Suprapubic skin (tissue), 4 donors: ENCODE measurements at places on chromosomes 2 and 18. TPM values are rescaled to one million over a fixed set of nuclear protein-coding genes. Genes with fewer than 3 reads are reported as not detected.

DNA sequence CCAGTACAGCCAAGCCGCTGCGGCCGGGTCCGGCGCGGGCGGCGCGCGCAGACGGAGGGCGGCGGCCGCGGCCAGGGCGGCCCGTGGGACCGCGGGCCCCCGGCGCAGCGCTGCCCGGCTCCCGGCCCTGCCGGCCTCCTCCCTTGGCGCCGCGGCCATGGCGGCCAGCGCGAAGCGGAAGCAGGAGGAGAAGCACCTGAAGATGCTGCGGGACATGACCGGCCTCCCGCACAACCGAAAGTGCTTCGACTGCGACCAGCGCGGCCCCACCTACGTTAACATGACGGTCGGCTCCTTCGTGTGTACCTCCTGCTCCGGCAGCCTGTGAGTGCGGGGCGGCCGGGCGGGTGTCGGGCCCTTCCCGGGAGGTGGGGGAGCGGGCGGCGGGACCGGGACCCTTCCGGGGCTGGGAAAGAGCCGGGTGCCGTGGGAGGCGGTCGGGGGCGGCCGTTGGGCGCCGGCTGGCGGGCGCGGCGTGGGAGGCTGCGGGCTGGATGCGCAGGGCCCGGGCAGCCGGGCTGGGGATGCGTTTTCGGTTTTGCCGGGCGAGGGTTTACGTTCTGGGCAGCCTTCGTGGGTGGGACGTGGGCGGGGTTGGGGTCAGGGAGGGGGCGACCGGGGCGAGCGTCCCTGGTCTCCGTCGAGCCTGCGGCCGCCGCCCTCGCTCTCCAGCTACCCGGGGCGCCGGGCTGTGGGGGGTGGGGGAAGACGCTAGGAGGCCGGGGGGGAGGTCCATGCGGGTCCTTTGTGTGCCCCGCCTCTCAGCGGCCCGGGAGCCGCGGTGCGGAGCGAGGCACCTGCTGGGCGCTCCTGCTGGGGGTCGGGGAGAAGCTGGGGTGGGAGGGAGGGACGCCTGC lies 537 bp downstream of the AGFG1 start:
- DNase-seq, result peak; percentile 68

DNA sequence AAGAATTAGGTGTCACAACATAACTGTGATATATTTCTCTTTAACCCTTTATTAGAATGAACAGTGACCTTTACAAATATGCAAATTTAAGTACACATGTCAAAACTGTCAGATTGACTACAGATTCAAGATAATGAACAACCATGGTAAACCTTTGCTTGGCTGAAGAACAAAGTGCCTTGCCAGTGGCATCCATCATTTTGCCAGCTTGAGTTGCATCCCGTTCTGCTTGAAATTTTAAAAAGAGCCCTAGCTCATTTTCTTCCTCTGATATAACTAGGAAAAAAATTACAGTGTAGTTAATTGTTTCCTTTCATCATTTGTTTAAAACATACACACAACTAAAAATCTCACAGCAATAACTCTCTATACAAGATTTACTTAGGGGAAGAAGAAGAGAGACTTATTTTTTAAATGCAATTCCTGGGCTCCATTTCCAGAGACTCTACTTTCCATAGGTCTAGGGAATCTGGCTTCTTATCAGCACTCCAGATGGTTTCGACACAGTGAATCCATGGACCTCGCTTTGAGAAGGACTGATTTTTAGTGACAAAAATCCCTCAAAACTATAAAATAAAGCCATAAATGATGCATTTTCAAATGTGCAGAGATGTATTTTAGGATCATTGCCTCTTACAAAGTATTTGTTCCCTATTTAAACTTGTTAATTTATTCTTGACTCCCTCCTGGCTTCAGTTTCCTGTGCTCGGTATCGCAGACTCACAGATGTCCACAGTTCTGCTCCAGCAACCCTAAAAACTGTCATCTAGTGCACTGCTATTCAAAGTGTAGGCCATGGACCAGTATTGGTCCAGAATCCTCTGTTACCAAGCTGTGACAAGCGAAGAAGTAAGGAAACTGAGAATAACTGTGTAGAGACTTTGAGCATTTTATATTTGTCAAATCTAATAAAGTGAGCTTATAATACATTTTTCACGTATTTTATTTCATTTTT lies 50.1 kb downstream of the ICA1L start:
- DNase-seq, result no peak

The MRO gene
- not detected for total RNA-seq

DNA sequence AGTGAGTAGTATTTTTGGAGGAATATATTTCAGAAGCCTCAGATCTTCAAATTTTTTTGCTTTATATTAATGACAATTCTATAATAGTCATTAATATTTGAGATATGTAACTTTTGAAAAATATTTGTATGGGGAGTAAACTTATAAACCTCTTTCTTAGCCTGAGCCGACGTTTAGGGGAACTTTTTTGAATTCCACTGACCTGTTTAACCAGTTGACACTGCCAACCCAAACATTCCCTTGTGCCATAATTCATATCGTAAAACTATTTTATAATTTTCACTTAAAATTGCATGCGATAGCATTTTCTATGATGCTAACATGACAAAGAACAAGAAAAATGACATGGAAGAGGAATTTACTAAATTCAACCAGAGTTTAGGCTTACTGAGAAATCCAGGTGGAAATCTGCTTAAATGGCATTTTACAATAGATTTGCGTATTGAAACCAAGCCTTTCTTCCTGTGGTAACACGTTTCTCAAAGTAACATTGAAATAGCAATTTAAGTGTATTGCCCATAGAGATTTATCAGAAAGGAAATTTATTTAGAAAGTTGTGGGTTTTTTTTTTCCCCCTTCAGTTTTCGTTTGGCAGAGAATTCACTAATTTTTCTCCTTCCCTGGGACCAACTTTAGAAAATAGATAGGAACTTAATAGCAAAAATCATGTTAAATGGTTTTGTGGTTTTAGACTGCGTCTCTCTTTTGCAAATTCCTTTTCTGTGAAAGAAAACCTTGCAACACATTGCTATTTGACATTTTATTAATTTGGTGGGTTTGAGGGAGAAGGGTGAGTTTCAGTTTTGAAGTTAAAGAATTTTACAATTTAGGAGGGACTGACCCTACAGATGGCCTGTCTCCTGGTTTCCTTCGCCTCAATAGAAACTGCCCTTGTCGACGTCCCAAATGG lies 77.4 kb downstream of the TANC1 start:
- no peak for DNase-seq

- no peak for DNase-seq
These were observed 112.4 kb downstream of the MIB1 start for GRCh38 chr18:21853016-21853415.

The VAMP8 gene
- 123 TPM for total RNA-seq
